ENCODE measurements at places on chromosomes 16 and 17.
A peak's percentile ranks its signal among the peaks of the same experiment; 100 is the strongest.

DNA sequence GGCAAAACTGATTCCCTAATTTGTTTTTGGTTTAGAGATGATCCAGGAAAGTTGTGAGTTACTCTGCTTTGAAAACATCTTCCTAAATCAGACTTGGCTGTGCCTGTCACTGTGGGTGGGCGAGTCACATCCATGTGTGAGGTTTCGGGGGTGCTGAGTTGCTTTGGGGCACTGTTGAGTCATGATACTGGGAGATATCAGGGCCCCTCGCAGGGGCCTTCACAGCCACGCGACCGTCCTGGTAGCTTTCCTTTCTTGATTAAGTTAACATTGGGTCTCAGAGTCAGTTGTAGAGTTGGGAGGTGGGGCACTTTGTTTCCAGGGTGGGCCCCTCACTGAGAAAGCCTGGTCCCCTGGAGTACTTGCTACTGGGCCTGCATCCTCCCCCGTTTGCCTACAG is 58.3 kb upstream of the LGALS9 start:
- DNase-seq, result peak; percentile 52

GRCh38 chr17:6261466-6261865 is 173.5 kb downstream of the AIPL1 start:
- DNase-seq, result no peak

DNA sequence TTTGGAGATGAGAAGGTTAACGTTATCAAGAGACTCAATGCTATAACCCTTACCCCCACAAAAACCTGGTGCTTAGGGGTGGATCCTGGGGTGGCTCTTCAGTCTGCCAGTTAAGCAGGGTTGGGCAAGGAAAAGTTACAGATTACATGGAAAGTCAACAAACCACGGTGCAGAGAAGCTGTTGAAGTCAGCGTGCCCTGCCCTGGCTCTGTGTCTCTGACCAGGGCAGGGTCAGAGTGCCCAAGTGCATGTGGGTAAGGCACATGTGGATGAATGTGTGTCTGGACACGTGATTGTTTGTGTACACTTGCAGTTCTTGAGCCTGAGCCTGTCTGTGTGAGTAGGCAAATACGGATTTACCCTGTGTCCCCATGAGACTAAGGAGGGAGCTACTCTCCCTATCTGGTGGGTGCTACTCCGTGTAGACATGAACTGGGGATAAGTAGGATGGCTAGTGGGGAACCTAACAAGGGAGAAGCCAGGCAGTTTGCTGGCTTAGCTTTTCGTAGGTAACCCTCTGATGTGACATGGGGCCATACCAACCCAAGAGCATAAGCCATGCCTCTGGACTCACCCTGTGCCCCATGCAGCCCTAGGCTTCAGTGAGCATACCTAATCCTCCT is 5.5 kb downstream of the IGFBP4 start:
- DNase-seq, result no peak

DNA sequence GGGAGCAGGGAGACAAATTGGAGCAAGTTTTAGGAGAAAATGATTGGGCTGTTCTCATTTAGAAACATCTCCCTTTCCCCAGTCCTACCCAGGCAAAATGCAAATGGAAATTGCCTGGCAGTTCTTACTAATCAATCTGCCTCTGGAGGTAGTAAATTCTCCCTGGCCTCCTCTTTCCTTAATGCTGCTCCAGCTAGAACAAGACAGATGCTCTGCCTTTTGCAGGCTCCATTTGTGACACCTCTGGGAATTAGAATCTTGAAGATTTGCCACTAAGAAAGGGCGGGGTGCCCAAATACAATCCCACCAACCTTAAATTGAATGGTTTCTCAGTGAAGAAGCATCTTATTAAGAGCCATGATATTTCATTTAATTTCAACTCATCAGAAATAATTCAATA is 377.7 kb upstream of the CDH11 start:
- DNase-seq, result no peak

- DNase-seq, result no peak
These were observed 816.9 kb downstream of the CDH11 start for GRCh38 chr16:64304951-64305350.

DNA sequence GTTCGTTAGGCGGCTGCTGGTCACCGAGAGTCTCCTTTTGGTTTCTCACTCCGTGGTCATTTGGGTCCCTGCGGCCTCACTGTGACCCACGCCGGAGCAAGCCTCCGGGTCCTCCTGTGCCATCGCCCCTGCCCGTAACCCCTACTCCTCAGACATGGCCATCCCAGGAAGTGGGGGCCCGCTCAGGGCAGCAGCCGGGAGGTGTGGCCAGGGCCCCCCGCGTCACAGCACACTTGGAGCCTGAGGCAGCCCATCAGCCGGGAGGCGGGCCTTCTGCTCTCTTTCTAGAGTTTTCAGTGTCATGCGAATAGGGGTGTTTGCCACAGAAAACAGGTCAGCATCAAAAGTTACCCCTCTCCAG is 7.9 kb upstream of the WFIKKN1 start:
- DNase-seq, result no peak

GRCh38 chr16:54370278-54371040 is 83.9 kb upstream of the IRX3 start:
- DNase-seq, result no peak

DNA sequence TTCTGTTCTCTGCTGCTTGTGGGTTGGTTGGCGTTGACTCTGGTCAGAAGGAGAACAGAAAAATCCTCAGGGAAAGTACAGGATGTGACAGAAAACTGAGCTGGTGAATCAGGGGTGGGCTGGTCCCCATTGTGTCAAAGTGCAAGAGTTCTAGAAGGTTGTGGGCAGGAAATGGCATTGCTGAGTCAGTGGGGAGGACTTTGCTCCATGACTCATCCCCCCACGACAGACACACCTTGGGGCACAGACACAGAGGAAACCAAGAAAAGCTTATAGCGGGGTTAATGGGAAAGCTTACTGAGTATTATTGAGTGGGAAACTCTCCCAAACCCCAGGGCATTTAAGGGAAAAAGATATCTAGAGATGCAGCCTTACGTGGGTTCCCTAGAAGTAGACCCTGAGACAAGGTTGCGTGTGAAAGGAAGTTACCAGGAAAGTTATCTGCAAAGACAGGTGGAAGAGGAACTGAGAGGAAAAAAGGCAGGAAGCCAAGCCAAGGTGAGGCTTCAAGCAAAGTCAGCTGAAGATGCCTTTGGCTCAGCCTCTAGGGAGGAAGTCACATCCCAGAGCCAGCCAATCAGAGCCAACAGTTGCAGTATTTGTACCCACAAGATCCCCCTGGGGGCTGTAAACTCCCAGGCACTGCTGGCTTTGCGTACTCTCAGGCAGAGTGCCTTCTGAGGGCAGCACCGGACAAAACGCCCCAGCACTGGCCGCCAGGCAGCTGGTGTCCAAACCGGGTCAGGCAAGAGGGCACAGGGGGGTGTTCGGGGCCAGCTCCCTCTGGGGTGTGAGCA is 86.4 kb downstream of the FOXL1 start:
- peak; percentile 87 for DNase-seq

DNA sequence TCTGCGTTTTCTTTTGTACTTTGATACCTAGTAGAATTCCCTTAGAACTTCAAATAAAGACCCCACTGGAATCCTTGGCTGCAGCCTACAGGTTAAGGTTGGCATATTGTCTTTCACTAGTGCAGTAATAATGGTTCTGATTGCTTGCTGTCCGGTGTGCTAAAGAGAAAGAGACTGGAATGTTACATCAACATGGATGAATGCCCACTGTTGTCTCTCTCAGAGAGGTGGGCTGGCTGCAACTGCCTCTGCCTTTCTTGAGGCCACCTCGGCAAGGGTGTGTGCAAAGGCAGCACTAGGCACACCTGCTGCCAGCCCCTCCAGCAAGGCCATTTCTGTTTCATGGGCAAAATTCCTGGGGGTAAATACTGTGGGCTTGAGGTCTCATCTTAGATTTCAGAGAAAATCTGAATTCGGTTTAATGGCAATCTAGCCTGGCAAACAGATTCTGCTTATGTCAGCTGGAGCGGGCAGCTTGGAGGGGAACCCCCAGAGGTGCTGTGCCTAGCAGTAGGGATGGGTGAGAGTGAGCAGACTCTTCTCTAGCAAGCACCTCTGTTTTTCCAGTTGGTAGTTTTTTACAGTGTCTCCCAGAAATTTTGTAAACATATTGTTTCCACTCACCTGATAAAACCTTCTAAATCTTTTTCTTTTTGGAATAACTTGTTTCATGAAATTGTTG is 54.0 kb downstream of the MRTFB start:
- DNase-seq, result no peak

DNA sequence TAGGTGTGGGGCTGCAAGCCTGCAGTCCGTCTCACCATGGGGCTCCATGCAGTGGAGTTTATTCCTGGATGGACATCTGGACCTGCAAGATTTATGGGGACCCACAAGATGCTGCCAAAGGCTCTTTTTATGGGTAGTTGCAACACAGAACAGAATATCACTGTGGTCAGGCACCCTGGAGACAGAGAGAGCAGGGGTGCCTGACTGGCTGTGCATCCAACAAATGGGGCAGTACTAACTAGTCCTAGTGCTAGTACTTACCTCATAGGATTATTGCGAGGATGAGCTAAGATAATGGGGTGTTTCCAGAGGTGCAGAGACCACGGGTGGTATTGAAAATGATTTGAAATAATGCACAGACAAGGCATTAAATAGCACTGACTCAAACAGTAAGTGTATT is 42.4 kb upstream of the MMP2 start:
- no peak for DNase-seq

DNA sequence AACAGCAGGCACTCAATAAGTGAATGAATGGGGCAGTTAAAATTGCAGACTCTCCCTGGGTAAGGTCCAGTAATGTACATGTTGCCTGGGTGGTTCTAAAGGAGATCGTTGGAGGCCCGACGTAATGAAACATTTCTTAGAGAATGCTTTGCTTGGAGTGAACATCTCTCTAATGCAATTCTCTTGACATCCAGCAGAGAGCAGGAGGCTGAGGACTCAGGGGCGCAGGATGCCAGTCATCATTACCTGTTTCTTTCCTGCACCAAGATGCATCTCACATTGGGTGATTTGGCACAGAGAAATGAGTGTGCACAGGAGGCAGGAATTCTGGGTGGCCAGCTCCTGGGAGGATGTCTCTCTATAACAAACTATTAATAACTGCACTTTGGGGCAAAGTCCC is 130.3 kb upstream of the RBBP6 start:
- DNase-seq, result no peak

GRCh38 chr16:53999841-54000240 is 286.7 kb downstream of the IRX3 start:
- DNase-seq, result no peak

DNA sequence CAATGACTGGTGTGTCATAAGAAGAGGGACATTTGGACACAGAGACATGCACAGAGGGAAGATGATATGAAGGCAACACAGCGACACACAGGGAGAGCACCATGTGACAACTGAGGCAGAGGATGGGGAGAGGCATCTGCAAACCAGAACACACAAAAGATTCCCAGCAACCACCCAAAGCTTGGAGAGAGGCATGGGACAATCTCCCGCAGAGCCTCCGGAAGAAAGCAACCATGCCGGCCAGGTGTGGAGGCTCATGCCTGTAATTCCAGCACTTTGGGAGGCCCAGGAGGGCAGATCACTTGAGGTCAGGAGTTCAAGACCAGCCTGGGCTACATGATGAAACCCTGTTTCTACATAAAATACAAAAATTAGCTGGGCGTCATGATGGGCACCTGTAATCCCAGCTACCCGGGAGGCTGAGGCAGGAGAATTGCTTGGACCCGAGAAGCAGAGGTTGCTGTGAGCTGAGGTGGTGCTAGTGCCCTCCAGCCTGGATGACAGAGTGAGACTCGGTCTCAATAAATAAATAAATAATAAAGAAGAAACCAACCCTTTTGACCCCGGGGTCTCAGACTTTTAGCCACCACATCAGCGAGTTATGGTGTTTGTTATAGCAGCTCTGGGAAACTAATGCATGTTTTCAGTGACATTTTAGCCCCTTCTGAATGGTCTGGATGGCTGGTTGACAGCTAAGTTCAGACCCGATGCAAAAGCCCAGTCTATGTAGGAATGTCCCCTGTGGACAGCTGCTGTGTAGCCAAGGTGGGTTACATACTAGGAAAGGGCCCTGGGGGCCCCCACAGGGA is 13.8 kb upstream of the PLCG2 start:
- DNase-seq, result no peak

- DNase-seq, result no peak
These were observed 59.5 kb upstream of the CACNG4 start for GRCh38 chr17:66904760-66905624.

DNA sequence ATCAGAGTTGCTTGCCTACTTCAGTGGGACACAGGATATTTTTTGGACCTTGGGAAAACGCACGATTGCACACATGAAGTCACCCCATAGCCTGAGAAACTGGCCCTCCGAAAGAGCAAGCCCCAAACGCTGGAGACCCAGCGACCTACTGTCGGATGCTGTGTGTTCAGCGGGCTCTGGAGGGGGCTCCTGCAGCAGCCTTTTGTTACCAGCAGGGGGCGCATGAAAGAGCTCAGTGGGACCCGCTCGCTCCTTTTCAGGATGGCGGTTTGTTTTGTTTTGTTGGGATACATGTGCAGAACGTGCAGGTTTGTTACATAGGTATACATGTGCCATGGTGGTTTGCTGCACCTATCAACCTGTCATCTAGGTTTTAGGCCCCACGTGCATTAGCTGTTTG is 28.4 kb downstream of the MYH3 start:
- DNase-seq, result peak; percentile 19

DNA sequence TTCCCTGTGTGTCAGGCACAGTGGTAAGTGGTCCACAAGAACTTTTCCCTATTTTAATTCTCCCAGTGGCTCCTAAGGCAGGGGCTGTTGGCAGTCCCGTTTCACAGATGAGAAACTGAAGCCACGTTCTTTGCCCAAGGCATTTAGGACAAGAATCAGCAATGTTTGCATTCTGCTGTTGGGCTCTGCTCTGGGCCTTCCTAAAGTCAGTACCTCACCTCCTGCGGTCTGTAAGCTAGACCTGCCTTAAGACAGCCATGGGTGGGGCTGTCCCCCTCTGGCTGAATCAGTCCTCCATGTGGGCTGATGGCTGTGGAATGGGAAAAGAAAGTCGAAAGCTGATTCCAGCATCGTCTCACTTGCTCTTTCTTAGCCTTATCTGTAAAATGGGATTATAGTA is 304.8 kb downstream of the MAF start:
- DNase-seq, result no peak

- no peak for DNase-seq
These were observed 24.1 kb downstream of the ANKFN1 start for GRCh38 chr17:56177361-56177760.

GRCh38 chr17:63497708-63498483 is 21.0 kb downstream of the ACE start:
- no peak for DNase-seq

Measured in activated CD4-positive, alpha-beta T cell treated with anti-CD3 and anti-CD28 coated beads, Interleukin-2, amount 50 U/mL, for 16 hours (primary cell).